ENCODE measurements at places on chromosomes 7 and 10.
A peak's percentile ranks its signal among the peaks of the same experiment; 100 is the strongest.

- DNase-seq = no peak
Observed at GRCh38 chr10:9239298-9239697, 1184.8 kb downstream of the GATA3 start.

DNA sequence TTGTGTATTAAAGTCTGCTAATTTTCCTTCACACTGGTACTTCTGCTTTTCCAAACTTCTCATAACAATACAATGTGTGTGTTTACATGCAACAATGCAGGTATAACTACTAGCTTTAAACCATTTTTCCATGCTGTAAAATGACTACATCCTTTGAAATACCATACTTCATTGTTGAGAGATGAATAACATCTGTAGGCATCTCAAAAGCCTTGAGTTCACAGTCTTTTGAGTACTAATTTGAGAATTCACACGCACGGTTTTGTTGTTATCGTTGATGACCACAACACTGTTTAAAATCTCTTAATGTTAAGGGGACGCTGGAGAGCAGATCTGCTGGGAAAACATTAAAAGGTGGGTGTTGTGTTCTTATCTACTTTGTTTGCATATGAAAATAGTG lies 37.4 kb downstream of the SEMA3A start:
- no peak for DNase-seq

GRCh38 chr7:148753224-148753623 lies 54.5 kb downstream of the CUL1 start:
- no peak for DNase-seq

DNA sequence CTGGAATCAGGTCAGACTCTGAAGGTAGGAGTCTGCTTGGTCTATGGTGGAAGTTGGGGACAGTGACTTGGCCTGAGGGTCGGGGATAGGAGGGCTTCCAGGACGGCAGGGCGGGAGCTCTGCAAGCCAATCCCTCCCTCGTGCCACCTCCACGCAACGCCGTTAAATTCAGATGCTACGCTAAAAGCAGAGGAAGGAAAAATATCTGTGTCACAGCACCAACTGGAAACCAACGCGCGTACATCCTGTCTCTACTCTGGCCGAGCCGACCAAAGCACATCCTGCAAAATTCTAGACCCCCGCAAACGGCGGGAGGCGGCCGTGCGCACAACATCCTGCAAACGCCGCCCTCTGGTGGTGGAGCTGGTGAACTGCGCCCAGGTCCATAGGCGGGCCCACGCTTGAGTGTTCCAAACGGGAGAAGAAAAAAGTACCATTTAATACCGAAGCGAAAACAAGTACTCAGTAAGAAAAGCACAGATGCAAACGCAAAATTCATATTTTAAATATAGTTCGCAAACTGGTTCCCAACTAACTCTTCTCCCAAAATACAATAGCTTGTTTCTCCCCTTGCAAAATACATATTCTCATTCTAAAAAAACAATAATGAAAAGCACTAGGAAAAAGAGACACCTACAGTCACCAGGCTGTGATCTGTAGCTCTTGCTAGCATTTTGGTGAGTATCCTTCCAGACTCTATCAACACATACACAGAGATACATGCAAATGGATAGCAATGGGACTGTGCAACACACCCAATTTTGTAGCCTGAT lies 45.7 kb upstream of the HSPA12A start:
- DNase-seq = peak; percentile 8

DNA sequence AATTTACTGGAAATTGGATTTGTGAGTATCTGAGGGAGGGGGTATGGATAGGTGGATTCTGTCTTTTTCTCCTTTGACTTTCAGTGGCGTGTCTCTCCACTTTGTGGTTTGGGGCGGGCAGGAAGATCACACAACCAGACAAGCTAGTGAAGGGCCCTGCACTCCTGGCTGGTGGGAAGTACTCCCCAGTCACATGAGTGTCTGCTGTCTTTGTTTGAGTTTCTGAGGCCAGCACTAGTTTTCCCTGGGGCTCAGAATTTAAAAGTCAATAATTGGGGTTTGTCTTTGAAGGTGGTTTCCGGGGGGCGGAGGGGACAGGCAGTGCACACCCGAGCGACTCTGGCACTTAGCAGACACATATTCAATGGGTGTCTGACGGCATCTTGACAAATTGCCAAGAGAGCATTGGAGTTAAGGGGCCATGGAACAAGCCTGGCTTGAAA lies 120.1 kb downstream of the WDFY4 start:
- DNase-seq = no peak

DNA sequence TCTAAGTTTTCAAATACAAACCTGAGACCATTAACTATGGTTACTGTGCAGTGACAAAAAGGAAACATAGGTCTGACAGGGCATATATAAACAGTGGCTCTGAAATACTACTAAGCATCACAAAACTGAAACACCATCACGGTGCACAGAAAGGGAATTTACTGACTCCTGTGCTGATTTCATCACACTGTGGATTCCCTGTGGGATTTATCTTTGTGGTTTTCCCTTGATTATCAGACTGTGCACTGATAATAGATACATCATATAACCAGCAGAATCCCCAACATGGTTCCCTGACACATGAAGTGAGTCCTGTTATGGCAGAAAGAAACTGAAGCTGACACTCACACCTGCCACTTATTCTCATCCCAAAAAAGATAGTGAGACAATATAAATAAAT lies 676.3 kb upstream of the KCND2 start:
- no peak for DNase-seq

- DNase-seq = no peak
Observed at GRCh38 chr10:131663351-131663750, 237.5 kb upstream of the PPP2R2D start.

- DNase-seq = no peak
Observed at GRCh38 chr7:106248600-106248999, 36.2 kb downstream of the NAMPT start.

DNA sequence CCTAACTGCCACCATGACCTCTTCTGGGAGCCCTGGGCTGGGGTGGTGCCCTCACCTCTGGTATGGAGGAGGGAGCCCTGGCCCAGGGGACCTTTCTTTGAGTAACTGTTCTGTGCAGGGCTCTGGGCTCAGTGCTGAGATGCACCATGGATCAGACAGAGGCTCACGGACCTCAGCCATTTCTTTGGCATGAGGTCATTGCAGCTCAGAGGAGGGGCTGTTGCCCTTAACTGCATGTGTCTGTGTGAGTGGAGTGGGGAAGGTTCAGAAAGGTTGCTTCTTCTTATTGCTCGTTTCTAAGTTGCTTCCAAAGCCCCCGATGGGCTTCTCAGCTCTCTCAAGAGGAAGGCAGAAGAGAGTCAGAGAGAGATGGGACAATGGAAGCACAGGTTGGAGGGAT lies 233.9 kb downstream of the RPS24 start:
- no peak for DNase-seq

- DNase-seq = no peak
Observed at GRCh38 chr7:37000511-37000910, 276.2 kb upstream of the AOAH start.

GRCh38 chr10:56653289-56653688 lies 292.2 kb upstream of the ZWINT start:
- no peak for DNase-seq

GRCh38 chr10:130795819-130796218 lies 515.7 kb downstream of the TCERG1L start:
- DNase-seq = no peak

- no peak for DNase-seq
Observed at GRCh38 chr10:9603972-9604371, 1413.7 kb upstream of the CELF2 start.

GRCh38 chr10:12504176-12504575 lies 154.8 kb downstream of the CAMK1D start:
- DNase-seq = no peak

GRCh38 chr10:49288341-49289065 lies 10.5 kb upstream of the C10orf71 start:
- DNase-seq = no peak

DNA sequence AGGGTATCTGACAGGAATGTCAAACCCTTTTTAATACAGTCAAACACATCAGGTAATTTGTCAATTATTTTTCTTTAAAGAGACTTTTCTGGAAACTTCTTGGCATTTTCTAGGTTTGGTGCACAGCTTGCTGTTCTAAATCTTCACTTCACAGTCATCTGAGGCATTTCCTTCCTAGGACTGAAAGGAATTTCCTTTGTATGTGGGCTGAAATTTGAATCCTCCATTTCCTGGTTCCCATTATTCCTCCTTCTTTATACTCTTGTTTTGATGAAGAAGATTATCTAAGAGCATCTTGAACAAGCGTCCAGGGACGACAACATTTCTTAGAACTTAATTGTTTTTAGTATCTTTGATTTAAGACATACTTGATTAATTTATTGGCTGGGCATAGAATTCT lies 24.9 kb downstream of the CALD1 start:
- DNase-seq = no peak

DNA sequence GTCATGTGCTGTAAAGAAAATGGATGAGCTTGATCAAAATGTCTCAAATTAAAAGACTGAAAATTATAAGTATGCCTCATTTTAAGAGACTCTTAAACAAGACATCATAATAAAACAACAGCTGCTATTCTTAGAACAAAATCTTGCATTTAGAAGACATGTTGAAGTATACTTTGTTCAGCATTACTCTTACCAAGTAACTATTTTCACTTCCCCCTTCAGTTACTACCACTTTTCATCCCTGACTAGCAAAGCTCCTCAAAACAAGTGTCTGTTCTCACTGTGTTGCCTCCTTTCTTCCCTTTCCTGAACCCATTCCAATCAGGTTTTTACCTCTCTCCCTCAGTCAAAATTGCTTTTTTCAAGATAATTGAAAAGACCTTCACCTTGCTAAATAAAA lies 31.6 kb downstream of the ELAPOR2 start:
- DNase-seq = no peak

- DNase-seq = no peak
Observed at GRCh38 chr7:130894909-130895750, 161.1 kb upstream of the KLF14 start.

DNA sequence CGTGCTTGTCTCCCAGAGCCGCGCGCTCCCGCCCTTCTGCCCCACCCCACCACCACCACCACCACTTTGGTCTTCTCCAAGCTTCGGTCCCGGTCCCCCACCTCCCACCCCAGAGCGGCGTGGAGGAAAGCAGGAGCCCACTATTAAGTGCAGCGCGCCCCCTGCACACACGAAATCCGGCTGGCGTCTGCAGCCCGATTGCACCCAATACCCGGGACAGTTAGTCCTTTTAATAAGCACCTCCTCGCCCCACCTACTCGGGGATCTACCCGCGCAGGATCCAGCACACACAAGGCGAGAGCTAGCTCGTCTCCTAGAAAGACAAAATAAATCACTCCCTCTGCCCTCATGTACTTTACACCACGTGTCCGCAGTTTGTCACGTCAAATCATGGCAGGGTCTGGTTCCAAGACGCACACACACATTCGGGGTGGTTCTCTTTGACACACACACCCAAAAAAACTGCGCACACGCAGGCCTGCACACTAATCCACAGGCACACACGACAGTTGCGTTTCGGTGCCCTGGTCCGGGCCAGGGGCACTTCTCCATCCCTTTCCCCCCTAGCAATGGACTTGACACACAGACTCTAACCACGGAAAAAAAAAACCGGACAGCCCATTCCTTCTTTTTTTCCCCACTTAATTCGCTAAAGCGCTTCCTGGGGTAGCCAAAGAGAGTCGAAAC lies 1.6 kb downstream of the SFMBT2 start:
- DNase-seq = no peak

DNA sequence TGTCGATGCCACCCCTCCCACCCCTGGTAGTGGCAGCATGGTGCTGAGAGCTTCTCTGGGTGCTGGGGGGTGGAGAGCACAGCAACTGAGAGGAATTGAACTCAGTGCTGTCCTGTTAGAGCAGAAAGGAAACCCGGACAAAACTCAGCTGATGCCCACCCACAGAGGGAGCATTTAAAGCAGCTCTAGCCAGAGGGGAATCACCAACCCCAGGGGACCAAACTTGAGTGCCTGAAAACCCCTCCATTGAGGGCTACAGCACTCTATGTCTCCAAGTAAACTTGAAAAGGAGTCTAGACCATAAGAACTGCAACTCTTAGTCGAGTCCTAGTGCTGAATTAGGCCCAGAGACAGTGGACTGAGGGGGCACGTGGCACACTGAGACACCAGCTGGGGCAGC lies 16.8 kb upstream of the FOXI2 start:
- no peak for DNase-seq

GRCh38 chr7:33940503-33940902 lies 35.2 kb downstream of the BMPER start:
- DNase-seq = no peak

DNA sequence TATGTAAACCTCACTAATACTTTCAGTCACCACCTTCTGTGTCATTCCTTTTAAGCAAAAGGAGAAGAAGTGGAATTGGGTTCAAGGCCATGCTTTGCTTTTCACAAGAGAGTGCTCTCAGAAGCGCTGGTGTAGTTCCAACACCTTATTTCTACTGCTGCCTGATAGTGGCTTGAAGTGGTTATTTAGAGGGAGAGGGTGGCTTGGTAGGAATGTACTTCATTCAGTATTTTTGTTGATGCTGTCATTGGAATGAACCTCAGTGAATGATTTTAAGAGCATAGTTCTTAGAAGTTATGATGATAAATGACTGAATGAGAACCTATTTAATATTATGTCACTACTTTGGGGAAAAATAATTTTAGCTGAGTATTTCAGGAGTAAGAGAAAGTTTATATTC lies 396.7 kb downstream of the EXOC4 start:
- DNase-seq = no peak

DNA sequence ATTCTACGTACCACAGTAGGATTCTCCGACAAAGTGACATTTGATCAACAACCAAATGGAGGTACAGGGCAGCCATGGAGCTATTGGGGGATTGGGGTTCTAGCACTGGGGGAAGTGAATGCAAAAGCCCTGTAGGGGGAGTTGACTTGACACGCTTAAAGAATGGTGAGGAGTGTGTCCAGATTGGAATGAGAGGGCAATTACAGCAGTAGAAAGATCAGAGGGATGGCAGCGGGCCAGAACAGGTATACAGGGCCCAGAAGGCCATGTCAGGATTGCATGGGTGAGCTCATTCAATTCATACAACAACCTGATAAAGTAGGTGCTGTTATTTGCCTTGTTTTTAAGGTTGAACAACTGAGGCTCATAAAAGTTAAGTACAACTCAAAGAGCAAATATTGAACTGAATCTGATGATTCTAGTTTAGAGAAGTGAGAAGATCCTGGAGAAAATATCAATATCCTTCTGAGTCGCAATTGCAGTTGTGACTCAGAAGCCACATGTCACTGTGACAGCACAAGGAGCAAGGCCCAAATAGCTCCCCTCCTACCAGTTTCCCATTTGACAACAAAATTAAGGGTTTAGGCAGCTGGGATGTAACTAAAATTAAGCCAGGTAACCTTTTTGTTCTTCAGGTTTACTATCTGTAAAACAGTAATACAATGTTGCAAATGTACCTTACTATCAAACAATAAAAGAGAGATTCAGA lies 28.0 kb upstream of the CTTNBP2 start:
- DNase-seq = no peak
